ENCODE measurements at places on chromosomes 2 and 18.

GRCh38 chr2:1824202-1824905, 80.0 kb upstream of the PXDN start:
- DNase-seq, result no peak

- no peak for DNase-seq
Observed at GRCh38 chr2:230312638-230313037, 14.4 kb upstream of the SP140L start.

- DNase-seq, result no peak
Observed at GRCh38 chr2:190596993-190597392, 51.9 kb upstream of the NAB1 start.

DNA sequence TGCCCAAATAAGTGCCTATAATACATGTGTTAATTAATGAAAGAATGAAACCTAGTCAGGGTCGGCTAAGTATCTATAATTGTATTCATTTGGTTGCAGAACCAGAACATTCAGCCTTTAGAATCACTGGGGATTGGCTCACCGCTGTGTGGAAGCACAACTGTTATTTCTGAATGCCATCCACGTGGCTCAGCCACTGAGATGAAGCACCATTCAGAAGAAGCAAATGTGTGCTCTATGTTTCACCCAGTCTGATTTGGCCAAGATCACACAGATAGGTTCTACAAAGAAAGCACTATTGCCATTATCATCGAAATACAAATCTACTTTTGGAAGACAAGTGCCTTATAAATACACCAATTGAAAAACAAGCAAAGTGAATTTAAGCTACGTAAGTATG, 30.6 kb upstream of the SPOPL start:
- DNase-seq, result no peak

GRCh38 chr2:169609264-169609663, 25.1 kb downstream of the PPIG start:
- DNase-seq, result no peak
